ENCODE measurements at places on chromosomes 6 and 20.

DNA sequence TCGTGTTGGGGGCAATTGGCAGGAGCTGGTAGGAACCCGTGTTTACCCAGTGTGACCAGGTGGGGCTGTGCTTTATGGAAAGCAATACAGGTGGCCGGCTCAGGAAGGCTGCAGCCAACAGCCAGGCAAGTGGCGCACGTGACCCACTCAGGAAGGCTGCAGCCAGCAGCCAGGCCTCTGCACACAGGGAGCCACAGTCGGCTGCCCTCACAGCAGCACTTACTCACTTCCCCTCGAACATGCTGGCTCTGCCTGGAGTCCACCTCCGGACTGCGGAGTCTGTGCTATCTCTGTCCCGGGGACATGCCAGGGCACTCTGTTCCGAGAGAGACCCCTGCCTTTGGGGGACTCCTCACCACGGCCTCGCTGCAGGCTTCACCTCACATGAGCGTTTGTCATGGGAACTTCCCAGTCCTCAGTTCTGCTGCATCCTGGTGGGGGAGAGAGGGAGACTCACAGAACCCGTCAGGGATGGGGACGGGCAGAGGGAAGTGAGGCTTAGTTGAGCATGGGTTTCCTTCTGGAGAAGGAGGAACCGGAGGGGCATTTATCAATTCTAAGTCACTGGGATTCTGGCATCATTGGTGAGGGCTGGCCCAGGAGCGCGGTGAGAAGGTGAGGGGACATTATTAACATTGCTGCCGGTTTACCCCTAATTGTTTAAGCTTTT lies 76.8 kb downstream of the TTLL2 start:
- DNase-seq, result no peak

- DNase-seq, result no peak
These were observed 150.0 kb upstream of the AHI1 start for GRCh38 chr6:135647521-135647920.

DNA sequence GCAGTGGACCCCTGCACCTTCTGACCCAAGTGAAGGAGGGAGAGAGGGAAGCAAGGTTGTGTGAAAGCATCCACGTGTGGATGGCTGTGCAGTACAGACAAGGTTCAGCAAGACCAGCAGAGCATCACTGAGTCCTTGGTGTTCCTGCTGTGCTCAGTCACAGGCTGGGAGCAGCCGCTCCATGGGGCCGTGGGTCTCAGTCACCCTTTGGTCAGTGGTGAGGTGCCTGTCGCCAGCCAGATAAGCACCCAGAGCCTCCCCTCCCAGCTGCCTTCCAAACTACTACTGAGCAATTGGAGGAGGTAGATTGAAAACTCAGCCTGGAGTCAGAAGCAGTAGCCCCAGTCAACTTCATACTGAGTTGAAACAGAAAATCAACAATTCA lies 218.9 kb downstream of the SLC24A3 start:
- no peak for DNase-seq

DNA sequence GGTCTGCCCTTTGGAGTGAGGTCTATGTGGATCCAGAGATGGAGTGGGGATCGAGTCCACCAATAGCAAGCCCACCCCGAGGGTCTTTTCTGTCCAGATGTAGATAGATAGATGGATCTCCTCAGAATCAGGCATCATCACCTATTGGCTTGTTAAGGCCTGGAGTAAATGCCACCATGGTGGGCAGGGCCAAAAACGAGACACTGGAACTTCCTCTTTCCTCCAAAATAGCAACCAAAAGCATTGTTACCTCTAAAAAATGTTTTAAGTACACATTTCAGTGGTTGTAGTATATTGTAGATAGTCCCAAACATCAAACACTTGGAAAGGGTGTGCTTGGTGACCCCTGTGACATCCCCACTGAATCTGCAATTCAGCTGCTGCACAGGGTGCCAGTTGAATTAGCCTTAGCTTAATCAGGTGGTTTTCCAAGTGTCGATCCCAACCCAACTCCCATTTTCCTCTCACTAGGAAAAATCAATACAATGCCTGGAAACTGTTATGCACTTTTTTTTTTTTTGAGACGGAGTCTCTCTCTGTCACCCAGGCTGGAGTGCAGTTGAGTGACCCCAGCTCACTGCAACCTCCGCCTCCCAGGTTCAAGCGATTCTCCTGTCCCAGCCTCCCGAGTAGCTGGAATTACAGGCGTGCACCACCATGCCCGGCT lies 35.0 kb upstream of the NELFCD start:
- DNase-seq, result no peak

DNA sequence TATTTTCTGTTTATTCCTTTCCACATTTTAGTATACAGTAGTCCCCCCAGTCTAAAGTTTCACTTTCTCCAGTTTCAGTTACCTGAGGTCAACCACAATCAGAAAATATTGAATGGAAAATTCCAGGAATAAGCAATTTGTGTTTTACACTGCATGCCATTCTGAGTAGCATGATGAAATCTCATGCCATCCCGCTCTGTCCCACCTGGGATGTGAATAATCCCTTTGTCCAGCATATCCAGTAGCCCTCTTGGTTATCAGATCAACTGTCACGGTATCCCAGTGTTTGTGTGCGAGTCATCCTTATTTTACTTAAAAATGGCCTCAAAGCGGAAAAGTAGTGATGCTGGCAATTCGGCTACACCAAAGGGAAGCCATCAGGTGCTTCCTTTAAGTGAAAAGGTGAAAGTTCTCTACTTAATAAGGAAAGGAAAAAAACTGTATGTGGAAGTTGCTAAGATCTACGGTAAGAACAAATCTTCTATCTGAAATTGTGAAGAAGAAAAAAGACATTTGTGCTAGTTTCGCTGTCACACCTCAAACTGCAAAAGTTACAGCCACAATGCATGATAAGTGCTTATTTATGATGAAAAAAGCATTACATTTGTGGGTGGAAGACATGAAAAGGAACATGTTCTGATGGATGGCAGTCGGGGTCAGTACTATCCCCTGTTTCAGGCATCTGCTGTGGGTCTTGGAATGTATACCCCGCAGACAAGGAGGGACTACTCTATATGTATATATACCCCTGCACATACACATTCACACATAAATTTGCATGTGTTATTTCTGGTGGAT lies 11.3 kb downstream of the NOX3 start:
- DNase-seq, result no peak

DNA sequence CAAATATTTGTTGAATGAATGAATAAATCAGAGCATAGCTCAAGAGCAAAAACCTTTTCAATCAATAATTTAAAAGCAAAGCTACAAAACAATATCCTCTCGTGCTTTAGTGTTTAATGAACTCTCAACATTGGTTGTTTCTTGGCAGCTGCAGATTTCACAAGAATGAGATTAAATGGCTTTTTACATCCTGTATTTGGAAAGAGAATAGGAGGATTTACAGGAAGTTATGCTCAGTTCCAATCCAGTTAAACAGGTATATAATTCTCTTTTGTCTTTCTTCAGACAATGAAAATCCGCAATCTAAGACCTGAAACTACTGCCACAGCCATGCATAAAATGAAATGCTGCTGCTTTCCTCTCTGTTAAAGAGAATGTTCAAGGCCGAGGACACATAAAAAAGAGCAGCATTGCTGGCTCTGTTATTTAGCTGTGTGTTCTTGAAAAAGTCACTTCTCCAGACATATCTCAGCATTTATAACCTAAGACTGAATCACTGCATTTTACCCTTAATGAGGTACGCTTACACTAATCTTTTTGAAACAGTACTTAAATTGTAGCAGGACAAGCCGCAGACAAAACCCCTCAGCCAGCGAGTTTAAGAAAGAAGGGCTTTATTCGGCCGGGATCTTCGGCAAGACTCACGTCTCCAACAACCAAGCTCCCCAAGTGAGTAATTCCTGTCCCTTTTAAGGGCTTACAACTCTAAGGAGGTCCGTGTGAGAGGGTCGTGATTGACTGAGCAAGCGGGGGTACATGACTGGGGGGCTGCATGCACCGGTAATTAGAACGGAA lies 3.6 kb downstream of the C6orf52 start:
- DNase-seq, result no peak

GRCh38 chr6:162371121-162371520 lies 356.4 kb downstream of the PRKN start:
- no peak for DNase-seq

- no peak for DNase-seq
These were observed 8.3 kb downstream of the TNFRSF21 start for GRCh38 chr6:47301441-47301840.

DNA sequence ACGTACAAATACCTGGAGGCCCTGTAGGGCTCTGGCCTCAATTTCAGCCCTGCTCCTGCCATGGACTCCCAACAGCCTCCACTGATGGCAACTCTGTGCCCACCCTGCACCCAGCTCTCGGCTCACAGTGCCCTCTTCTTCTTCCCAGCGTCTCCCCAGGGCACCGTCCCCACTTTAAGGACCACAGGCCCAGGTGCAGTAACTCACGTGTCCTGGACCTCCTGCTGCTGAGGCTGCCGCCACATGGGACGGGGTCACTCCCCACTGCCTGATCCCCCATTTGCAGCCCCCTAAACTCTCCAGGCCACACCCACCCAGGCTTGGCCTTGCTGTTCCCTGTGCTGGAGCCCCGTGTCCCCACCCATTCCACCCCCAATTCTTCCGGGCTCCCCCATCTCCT lies 223.4 kb downstream of the PREX1 start:
- peak; percentile 71 for DNase-seq

- no peak for DNase-seq
These were observed 89.9 kb downstream of the SEL1L2 start for GRCh38 chr20:13900496-13900895.

DNA sequence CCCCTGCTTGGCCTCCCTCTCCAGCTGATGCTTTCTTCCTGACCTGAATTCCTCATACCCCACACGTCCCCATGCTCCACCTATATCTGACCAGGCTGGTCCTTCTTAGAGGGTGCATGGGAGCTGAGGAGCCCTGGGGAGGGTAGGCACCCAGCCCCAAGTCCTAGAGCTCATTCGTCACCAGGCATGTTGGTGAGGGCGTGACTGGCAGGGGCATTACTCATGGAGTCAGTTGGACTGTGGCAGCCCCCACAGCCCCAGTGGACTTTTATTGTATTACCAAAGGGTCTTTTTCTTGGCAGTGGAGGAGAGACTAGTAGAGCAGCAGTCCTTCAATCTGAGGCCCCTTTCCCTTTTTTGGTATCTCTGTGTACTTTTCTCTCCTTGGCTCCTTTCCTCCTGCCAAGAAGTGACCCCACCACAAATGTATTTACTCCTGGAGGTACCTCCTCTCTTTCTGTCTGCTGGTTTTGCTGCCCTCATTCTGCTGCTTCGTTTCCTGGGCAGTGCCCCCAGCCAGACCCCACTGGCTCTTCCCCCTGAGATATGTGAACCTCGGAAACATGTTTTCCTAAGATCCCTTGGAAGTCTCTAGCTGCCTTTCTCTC lies 10.4 kb upstream of the SGK2 start:
- peak; percentile 36 for DNase-seq

DNA sequence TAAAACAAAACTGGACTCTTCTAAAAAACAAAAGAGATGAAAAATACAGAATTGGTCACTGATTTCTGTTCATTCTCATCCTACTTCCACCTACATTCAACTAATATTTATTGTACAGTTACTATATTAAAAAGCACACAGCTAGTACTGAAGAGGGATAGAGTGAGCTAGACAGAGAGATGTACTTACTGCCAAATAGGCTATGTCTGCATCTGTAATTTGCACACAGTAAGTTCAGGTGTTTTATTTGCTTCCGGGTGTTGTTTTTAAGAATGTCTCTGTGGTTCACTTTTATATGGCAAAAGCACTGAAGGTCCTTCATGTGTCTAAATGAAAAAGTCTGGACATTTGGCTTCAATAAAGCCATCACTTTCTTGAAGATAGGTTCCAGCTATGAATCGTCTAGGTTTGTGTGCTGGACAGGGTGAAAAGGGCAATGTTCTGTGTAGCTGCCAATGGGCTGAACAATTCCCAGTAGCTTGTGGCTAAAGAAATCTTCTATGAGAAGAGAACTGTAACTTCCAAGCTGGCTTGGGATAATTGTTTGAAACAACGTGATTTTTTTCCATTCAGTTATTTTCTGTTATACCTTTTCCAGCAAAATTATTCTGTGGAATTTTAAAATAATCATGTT lies 47.3 kb downstream of the EPB41L2 start:
- no peak for DNase-seq

GRCh38 chr20:56953048-56953586 lies 313.3 kb downstream of the BMP7 start:
- DNase-seq, result no peak

GRCh38 chr6:47413752-47414422 lies 63.7 kb upstream of the CD2AP start:
- DNase-seq, result no peak

- DNase-seq, result no peak
These were observed 20.3 kb downstream of the PGK2 start for GRCh38 chr6:49766762-49767161.

- peak; percentile 36 for DNase-seq
These were observed 64.2 kb downstream of the DLL1 start for GRCh38 chr6:170226647-170227046.

DNA sequence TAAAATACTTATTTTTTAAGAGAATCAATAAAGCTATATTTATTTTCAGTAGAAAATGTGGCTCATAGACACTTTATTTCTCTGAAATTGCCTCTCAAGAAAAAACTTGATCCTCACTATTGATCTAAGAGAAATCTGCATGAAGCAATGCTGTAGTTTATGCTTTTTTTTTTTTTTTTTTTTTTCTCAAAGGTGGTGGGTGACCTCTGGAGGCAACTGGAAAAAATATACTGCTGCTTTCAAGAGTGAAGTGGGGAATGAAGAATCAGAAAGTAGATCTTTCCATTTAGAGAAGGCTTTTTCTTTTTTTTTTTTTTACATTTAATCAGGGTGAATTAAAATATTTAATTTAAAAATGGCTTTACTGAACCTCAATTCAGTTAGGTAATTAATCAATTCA lies 169.3 kb downstream of the SLC16A10 start:
- no peak for DNase-seq

GRCh38 chr6:67683960-67684359 lies 951.1 kb upstream of the ADGRB3 start:
- DNase-seq, result no peak

- DNase-seq, result no peak
These were observed 21.8 kb downstream of the HDDC2 start for GRCh38 chr6:125279961-125280360.

DNA sequence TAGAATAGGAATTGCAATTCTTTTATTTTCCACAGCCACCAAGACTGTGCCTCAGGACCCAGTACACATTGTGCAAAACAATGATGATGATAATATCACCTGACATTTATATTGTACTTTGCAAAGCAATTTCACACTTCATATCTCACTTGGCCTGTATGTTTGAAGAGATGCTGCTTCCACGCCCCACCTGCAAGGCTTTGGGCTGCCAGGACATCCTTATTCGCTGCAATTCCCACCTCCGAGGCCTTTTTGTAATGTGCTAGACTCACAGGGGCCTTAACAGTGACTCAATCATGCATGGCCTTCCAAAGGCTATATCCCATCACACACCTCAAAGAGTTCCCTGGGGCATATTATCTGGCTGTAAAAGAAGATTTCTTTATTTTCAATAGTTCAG lies 200.9 kb downstream of the MYLK4 start:
- DNase-seq, result no peak

GRCh38 chr6:67775333-67775732 lies 859.7 kb upstream of the ADGRB3 start:
- no peak for DNase-seq

DNA sequence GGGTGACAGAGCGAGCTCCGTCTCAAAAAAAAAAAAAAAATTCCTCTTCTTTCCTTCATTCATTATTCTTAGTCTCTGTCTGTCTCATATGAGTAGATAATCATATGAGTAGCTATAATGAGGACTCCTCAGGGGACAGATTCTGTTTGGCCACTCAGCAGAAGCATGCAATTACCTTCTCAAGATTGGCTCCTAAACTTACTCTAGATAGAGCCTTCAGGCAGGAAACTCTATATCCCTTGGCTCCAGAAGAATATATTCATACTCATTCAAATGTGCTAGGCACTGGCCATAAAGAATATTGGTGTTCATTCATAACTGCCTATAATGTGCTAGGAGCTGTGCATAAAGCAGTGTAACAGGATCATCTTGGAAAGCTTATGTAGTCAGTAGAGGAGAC lies 2.2 kb upstream of the ACAT2 start:
- DNase-seq, result no peak

Measured in cardiac septum (tissue), 1 donor.